A549 treated with AZD2906 at 1 μM for 4 hours (cell line): ENCODE measurements at places on chromosomes 2 and 18. TPM values are rescaled to one million over a fixed set of nuclear protein-coding genes. Genes with fewer than 3 reads are reported as not detected.

Gene IL36B
- total RNA-seq: 0.11 to 0.14 TPM in 2 of 5 replicates, not detected in the others

Gene BMP10
- not detected in 5 replicates for total RNA-seq

Gene CMPK2
- total RNA-seq: 0.34 to 1.4 TPM (median 0.46 TPM) in 5 replicates

Gene DHRS9
- 3.1 to 3.9 TPM (median 3.4 TPM) in 5 replicates for total RNA-seq

Gene SNTG2
- not detected in 5 replicates for total RNA-seq

Gene ICA1L
- total RNA-seq: 1.1 to 2.6 TPM (median 1.7 TPM) in 5 replicates

Gene ZSWIM2
- not detected in 5 replicates for total RNA-seq

Gene FAM98A
- total RNA-seq: 55.0 to 139 TPM (median 67.9 TPM) in 5 replicates

Gene KLHL14
- total RNA-seq: not detected in 5 replicates

Gene PAX8
- 0.51 to 0.98 TPM (median 0.76 TPM) in 5 replicates for total RNA-seq

Gene LRATD1
- total RNA-seq: 0.09 to 0.17 TPM (median 0.14 TPM) in 5 replicates
